ENCODE measurements at places on chromosomes 4 and X.

GRCh38 chr4:56227301-56227835, 159.9 kb downstream of the AASDH start:
- DNase-seq = no peak

DNA sequence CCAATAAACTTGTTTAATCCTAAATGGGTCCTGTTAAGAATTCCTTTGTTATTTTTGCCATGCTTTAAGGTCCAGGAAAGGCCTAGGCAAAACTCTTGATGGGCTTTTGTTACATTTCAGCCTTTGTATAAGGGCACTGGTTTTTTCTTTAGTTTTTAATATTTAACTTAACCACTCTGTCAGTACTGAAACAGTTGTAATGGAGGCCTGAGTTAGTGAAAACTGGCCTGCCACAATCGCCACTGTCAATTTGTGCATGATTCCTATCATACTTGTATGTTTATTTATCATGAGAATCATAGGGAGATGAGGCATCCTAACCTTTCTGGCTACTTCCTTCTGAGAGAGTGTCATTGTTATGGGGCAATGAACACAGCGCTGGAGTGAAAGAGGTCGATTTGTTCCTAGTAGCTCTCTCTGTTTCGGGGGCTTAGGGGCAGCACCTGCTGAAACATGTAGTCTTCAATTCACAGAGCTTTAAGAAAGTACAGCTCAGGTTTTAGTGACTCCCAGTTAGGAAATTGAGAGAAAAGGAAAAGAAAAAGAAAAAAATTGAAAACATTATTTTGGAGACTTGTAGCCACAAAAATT, 393.8 kb upstream of the FSTL5 start:
- no peak for DNase-seq

DNA sequence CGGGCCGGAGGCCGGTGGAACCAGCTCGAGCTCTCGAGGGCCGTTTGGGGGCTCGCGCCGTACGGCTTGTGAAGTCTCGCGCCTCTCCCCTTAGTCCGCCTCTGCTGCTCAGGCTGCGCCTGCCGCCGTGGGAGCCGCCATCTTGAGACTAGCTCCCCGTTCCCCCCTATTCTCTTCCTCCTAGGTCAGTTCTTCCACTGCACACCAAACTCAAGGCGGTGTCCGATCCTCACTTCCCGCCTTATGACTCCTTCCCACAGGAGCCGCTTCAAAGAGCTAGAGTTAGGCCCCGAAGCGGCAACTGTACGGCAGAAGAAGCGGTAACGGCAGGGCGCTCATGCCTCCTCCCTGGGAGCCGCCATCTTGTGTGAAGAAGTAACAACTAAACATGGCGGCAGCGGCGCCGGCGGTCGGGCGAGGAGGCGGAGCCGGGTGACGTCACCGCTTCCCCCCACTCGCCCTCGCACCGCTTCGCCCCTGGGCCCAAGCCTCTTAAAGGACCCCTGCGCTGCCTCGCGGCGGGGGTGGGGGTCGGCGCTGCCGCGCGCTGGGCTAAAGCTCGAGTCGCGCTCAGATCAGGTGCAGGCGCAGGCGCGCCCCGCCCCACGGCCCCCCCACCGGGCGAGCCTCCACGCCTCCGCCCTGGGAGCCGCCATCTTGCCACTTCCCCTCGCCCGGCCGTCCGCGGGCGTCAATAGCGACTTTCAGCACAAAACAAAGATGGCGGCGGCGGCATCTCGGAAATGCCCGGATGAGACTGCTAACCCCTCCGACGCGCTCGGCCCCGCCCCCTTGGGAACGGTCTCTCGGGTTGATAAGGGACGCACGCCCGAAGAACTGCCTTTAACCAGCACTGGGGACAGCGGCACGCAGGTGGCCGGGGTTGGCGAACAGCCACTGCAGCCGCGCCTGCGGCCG, at the start of gene HCFC1:
TSS of gene HCFC1 (minus strand) at position 369 of the 918 bp plus-strand sequence. CDS start 978 bp downstream, outside the sequence.
- no peak for DNase-seq

DNA sequence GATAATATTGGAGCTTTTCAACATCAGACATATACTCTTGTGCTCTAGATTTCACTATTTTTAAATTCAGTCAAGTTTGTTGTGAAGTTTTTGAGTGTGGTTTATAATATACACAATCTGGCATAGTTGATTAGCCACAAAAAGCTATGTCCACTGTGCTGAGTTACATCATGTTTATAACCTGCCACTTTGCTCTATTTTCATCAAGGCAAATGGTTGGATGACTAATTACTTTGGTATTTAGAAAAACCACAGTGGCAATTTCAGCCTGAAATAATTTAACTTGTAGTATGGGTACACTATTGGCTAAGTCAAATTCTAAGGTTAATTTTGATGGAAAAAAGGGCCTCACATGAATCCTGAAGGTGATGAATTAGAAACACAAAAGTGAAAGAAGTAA, 262.6 kb downstream of the C4orf33 start:
- no peak for DNase-seq

GRCh38 chrX:48626401-48627298, 29.4 kb downstream of the WDR13 start:
- DNase-seq = no peak

DNA sequence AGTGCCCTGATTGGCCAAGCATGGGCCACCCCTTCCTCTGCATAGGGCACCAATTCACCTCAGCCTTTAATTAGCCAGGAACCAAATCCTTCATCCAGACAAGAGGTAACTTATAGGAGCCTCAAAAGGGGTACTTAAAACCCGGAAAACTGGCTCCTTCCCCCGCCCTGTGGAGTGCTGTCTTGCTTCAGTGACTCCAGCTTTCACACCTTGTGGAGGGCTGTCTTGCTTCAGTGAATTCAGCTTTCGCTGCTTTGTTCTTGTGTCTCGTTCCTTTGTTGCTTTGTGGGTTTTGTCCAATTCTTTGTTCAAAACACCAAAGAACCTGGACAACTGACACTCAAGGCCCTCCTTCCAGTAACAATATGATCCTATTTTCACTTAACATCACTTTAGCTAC, 82.2 kb upstream of the FRG1 start:
- no peak for DNase-seq

DNA sequence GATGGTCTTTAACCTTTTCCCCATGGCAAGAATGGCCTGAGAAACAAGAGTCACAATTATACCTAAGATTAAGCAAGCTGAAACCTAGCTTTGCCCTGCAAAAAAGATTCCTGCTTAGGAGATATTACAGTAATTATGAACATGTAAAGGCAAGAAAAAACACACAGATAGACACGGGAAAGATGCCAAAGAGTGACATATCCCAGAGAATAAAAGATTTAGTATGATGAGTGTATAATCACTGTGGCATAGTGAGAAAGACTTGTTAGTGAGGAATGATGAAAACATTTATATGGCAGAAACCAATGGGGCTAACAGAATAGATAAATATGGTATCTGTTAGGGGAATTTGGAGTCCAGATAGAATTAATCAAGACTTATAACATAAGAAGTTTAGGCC, 29.6 kb upstream of the TASL start:
- DNase-seq = no peak

DNA sequence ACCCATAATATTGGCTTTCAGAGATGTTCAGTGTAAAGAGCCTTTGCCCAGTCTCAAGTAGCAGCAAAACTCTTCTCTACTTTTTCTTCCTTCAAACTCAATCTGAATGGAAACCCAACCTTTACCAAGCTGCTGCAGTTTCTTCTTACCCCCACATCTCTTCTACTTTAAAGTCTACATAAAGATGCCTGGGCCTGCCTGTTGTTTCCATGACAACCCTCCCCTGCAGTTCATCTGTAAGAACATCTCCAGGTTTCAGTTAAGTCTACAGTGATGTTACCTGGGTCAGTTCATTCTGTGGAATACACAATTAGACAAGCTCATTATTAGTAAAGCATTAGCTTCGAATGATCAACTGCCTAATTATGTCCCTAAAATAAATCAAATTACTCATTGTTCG, 81.4 kb downstream of the SPANXN3 start:
- no peak for DNase-seq

DNA sequence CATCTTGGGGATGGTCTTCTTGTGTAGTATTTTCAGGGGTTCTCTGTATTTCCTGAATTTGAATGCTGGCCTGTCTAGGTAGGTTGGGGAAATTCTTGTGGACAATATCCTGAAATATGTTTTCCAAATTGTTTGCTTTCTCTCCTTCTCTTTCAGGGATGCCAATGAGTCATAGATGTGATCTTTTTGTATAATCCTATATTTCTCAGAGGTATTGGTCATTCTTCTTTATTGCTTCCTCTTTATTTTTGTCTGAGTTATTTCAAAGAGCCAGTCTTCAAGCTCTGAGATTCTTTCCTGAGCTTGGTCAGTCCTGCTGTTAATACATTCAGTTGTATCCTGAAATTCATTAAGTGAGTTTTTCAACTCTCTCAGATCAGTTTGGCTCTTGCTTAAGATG, 73.1 kb downstream of the MAMLD1 start:
- DNase-seq = no peak

GRCh38 chr4:77665381-77666069, 59.9 kb downstream of the CXCL13 start:
- no peak for DNase-seq

- DNase-seq = no peak
These were observed 133.3 kb upstream of the MBNL3 start for GRCh38 chrX:132622130-132622529.

DNA sequence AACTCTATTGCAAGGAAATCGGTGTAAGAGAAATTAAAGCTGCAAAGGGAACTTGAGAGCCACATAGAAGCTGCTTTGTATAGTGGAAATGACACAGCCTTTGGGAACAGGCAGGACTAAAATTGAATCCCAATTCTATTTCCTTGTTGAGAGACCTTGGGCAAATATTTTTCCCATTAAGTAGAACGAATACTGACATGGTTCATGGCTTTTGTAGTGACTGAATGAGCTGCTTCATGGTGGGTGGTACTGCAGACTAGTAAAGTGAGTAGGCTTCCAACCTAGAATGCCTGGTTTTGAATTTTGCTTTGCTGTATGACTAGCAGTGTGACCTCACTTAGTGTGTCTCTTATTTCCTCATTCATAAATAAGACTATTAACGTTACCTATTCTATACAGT, 182.2 kb upstream of the KCNIP4 start:
- no peak for DNase-seq

- DNase-seq = no peak
These were observed 166.1 kb downstream of the CCSER1 start for GRCh38 chr4:90293320-90293719.

DNA sequence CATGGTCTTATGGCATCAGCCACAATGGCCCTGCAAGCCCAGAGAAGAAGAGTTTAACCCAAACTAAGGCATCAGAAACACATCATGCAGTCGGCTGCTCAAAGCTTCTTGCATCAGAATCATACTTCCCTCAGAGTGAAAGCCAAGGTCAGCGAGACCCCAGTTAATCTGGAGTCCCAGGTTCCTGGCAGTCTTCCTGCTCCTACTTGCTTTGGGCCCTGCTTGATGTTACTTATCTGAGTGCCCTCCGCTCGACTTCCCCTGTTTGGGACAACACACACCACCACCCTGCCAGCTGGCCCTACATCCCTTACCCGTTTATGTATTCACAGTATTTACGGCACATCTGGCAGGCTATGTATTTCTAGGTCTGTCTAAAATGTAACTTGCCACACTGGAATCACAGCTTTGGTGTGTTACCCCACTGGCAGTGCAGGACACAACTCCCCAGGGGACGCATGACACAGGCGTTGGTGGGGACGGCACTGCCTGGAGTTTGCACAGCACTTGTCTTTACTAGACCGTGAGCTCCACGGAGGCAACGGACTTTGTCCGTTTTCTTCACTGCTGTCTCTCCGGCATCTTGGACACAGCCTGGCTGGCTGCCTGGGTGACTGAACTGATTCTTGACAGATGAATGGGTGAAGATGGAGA, 22.8 kb downstream of the CRMP1 start:
- DNase-seq = no peak

DNA sequence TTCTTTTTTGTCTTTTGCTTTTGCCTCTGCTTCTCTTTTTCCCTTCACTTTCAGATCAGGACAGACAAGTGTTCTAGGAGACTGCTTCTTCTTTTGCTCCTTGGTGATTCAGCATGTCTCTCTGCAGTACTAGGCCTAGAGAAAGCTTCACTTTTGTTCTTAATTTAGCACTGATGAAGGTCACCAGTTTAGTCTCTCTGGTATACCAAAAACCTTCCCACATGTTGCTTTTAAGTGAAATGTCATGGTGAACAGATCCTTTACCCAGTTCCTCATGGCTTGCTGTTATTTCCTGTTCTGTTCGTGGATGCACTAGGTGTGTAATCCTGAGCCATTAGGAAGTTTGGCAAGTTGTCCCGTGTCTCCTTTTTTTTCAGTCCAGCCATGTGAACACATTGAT, 53.3 kb downstream of the NBDY start:
- DNase-seq = no peak

- DNase-seq = no peak
These were observed 5.4 kb upstream of the RS1 start for GRCh38 chrX:18677161-18677869.

GRCh38 chrX:54043541-54044125, 640 bp downstream of the PHF8 start:
- DNase-seq = no peak

- no peak for DNase-seq
These were observed 31.2 kb upstream of the HGFAC start for GRCh38 chr4:3410401-3411135.

GRCh38 chrX:22124098-22124497, 92.0 kb downstream of the PHEX start:
- no peak for DNase-seq

GRCh38 chr4:89469930-89470375, 162.4 kb upstream of the GPRIN3 start:
- DNase-seq = no peak

GRCh38 chr4:183816077-183816476, 89.0 kb upstream of the STOX2 start:
- no peak for DNase-seq

GRCh38 chrX:49988143-49988542, 65.7 kb downstream of the CLCN5 start:
- no peak for DNase-seq

DNA sequence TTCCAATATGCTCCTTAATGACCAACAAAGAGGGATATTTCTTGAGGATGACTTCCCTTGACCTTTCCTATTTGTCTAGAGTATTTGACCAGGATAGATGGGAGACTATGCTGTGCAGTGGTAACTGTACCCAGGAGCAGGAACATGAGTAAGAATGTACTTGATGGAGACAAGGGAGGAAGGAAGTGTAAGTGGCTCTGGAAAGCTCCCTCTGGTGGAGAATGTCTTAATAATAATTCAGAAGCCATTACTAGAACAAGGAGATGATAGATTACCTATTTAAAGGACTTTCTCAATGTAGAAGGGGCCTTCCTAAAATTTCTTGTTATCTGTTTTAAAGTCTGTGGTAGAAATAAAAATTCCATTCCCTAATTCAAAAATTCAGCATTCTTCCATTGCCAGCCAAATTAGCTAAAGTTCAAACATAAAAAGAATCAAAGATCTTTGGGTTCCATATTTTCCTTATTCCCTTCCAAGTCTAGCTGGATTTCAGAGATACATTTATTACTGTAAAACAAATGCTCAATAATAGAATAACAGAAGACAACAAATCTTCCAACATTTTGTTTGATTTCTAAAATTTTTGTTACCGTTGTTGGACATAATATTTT, 83.8 kb downstream of the GRID2 start:
- DNase-seq = no peak

- DNase-seq = no peak
These were observed 45.4 kb downstream of the TTC29 start for GRCh38 chr4:146900295-146900694.

Measured in cortex of kidney (tissue), 1 donor.